ENCODE measurements at places on chromosomes 1 and 21. TPM values are rescaled to one million over a fixed set of nuclear protein-coding genes. Genes with fewer than 3 reads are reported as not detected.
A peak's percentile ranks its signal among the peaks of the same experiment; 100 is the strongest.

Gene UTP25
- total RNA-seq, result 4.6 TPM

Gene TNFSF4
- 0.34 TPM for total RNA-seq

Gene C21orf91
- 14.3 TPM for total RNA-seq

Gene CELA3B
- not detected for total RNA-seq

Gene SEC16B
- total RNA-seq, result 0.93 TPM

- no peak overlapping the region for H3K27ac ChIP-seq
- peaks cover 4% of the 10 kb centered on the region for H3K4me1 ChIP-seq
- no peaks in the 10 kb centered on the region for H3K27me3 ChIP-seq
- DNase-seq, result no peak
- peak overlapping the region; percentile 0 for H3K4me3 ChIP-seq
- no peaks in the 10 kb centered on the region for H3K36me3 ChIP-seq
Observed at GRCh38 chr1:151106894-151107293, 36.3 kb downstream of the GABPB2 start.

DNA sequence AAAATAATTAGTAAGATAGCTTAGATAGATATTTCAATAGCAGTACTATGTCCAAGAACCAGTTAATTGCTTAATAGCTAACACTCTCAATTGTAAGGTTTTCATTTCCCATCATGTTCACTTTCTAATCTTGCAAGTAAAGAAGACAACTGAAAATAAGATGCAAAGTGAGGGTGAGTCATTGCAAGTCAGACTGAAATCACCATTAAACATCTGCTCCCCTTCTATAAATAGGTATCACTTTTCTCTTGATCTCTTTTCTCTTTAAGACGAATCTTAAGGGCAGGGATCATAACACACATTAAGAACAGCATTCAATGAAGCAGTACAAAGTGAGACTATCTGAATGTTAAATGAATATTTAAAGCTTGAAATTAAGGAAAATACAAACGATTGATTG, 40.4 kb downstream of the UBR4 start:
- H3K4me3 ChIP-seq, result no peak overlapping the region
- no peaks in the 10 kb centered on the region for H3K36me3 ChIP-seq
- DNase-seq, result no peak
- no peaks in the 10 kb centered on the region for H3K4me1 ChIP-seq
- H3K27ac ChIP-seq, result peak overlapping the region; percentile 89
- no peaks in the 10 kb centered on the region for H3K27me3 ChIP-seq

GRCh38 chr1:96338622-96339021, 383.0 kb upstream of the PTBP2 start:
- no peaks in the 10 kb centered on the region for H3K36me3 ChIP-seq
- no peak overlapping the region for H3K27ac ChIP-seq
- H3K4me3 ChIP-seq, result no peak overlapping the region
- DNase-seq, result no peak
- H3K4me1 ChIP-seq, result peaks cover 26% of the 10 kb centered on the region
- no peaks in the 10 kb centered on the region for H3K27me3 ChIP-seq

DNA sequence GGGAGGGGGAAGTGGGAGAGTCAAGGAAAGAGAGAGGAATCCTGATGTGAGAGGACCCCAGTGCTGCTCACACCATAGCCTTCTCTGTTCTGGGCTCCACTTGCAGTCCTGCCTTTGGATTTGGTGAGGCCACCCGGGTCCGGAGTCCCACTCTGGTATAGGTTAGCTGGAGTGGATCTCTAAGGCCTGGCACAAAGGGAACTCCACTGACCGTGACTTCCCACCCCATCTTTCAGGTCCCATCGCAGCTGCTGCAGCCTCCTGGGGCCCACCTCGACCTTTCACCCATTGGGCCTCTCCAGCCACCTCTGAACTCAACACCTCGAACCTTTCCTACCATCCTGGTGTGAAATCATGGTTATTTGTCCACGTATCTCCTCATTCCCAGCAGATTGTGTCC, 324.4 kb downstream of the MATN1 start:
- no peaks in the 10 kb centered on the region for H3K36me3 ChIP-seq
- peak; percentile 5 for DNase-seq
- H3K27ac ChIP-seq, result no peak overlapping the region
- H3K4me3 ChIP-seq, result no peak overlapping the region
- H3K27me3 ChIP-seq, result peaks cover 3% of the 10 kb centered on the region
- no peaks in the 10 kb centered on the region for H3K4me1 ChIP-seq

- peak overlapping the region; percentile 28 for H3K4me3 ChIP-seq
- peaks cover 60% of the 10 kb centered on the region for H3K4me1 ChIP-seq
- no peak overlapping the region for H3K27ac ChIP-seq
- H3K27me3 ChIP-seq, result peaks cover 2% of the 10 kb centered on the region
Observed at GRCh38 chr1:204283711-204284651, 70.2 kb upstream of the GOLT1A start.

DNA sequence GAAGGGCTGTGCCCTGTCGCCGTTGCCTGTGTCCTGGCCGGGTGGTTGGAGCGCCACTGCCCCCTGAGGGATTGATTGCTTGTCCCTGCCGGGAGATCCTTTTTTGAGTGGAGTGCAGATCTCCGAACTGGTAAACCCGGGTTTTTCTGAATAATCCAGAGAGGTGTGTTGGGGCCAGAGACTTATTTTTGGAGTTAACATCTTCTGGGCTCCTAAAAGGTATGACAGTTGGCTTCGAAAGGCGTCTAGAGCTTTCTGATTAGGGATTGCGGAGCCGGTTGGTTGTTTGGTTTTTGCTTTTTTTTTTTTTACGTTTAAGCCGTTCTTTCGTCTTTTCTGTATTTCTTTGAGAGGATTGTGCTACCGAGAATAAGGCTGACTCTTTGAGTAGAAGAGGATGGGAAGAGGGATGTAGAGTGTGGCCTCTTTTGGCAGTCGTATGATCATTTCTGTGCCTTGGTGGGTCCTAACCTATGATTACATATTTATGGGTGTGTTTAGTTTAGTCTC, 756 bp downstream of the RLF start:
- no peaks in the 10 kb centered on the region for H3K36me3 ChIP-seq
- H3K4me1 ChIP-seq, result peaks cover 4% of the 10 kb centered on the region
- no peak overlapping the region for H3K27ac ChIP-seq
- H3K27me3 ChIP-seq, result no peaks in the 10 kb centered on the region
- no peak for DNase-seq
- no peak overlapping the region for H3K4me3 ChIP-seq

GRCh38 chr1:161209790-161210409, 5.2 kb upstream of the FCER1G start:
- no peak overlapping the region for H3K4me3 ChIP-seq
- peaks cover 3% of the 10 kb centered on the region for H3K27me3 ChIP-seq
- peak overlapping the region; percentile 30 for H3K27ac ChIP-seq
- DNase-seq, result peak; percentile 82
- H3K4me1 ChIP-seq, result no peaks in the 10 kb centered on the region

- DNase-seq, result no peak
- H3K27me3 ChIP-seq, result peaks cover 3% of the 10 kb centered on the region
- H3K27ac ChIP-seq, result no peak overlapping the region
- no peak overlapping the region for H3K4me3 ChIP-seq
- no peaks in the 10 kb centered on the region for H3K4me1 ChIP-seq
Observed at GRCh38 chr1:40307186-40307585, 9.9 kb downstream of the COL9A2 start.

GRCh38 chr1:70504821-70505193, 93.7 kb downstream of the CTH start:
- H3K36me3 ChIP-seq, result no peaks in the 10 kb centered on the region
- no peak for DNase-seq
- no peaks in the 10 kb centered on the region for H3K27me3 ChIP-seq
- H3K27ac ChIP-seq, result no peak overlapping the region

- H3K36me3 ChIP-seq, result peaks cover 7% of the 10 kb centered on the region
- no peak overlapping the region for H3K4me3 ChIP-seq
Observed at GRCh38 chr1:4362314-4363044, 291.9 kb upstream of the AJAP1 start.

GRCh38 chr1:41936107-41936506, 17.4 kb upstream of the HIVEP3 start:
- H3K27me3 ChIP-seq, result no peaks in the 10 kb centered on the region
- DNase-seq, result no peak
- H3K27ac ChIP-seq, result no peak overlapping the region
- H3K36me3 ChIP-seq, result no peaks in the 10 kb centered on the region
- H3K4me1 ChIP-seq, result no peaks in the 10 kb centered on the region
- no peak overlapping the region for H3K4me3 ChIP-seq

DNA sequence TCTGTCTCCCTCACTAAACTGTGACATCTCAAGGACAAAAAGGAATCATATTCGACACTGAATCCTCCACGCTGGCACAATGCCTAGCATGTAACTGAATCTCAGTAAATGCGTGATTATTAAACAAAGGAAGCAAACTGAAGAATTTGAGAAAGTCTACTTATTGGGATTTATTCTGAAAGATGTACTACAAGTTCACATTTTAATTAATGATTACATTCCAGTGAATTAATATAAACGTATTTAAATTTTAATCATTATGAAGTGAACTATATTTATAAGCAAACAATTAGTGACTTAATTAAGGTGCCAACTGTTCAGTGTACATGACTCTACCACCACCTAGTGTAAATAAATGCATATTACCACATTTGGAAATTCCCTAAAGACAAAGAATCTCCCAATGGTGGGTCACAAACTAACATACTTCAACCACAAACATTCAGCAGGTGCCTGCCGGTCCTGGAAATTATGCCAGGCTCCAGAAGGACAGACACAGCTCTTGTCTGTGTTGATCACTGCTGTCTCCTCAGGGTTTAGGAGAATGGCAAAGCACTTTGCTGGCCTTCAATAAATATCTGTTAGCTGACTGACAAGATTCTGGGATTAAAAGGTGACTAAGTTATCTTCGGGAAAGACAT, 56.3 kb downstream of the SMYD3 start:
- no peak for DNase-seq
- H3K4me1 ChIP-seq, result peaks cover 20% of the 10 kb centered on the region
- no peak overlapping the region for H3K4me3 ChIP-seq
- H3K27me3 ChIP-seq, result no peaks in the 10 kb centered on the region
- H3K36me3 ChIP-seq, result peaks cover 3% of the 10 kb centered on the region

DNA sequence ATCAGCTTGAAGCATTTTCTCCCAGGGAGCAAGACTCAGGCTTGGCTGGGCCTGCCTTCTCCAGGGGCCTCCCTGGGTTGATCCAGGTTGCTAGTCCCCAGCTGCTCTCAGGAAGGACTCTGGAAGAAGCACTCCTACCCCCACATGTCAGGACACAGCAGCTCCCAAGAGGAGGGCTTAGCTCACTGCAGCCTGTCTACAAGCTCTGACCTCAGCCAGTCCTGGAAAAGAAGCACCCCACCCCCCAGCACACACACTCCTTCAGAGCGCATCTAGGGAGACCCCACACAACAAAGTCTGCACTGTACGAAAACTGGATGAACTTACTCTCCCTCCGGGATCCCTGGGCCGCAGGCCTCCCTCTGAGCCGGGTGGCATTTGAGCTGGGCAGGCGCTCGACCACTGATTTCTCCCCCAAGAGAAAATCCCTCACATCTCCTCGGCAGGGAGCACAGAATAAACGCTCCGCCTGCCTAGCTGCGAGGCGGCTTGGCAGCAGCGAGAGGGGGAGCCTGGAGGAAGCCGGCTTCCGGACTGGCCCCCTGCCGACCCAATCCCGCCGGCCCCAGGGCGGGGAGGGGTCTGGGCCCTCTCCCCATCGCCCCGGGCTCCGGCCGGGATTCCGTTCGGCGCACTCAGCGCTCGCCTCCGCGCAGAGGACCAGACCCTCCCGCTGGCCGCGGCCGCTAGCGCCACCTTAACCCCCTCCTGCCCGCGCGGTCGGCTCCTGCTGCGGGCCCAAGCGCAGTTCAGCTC, at the start of gene KCNA2:
TSS of gene KCNA2 (minus strand) at position 458 of the 756 bp plus-strand sequence. CDS start 1,576 bp downstream, outside the sequence.
- peaks cover 9% of the 10 kb centered on the region for H3K36me3 ChIP-seq
- peak; percentile 82 for DNase-seq
- peak within 1 kb of the TSS; percentile 90 for H3K4me3 ChIP-seq
- H3K4me1 ChIP-seq, result peaks cover 20% of the 10 kb centered on the region
- H3K27ac ChIP-seq, result peak within 1 kb of the TSS; percentile 83

DNA sequence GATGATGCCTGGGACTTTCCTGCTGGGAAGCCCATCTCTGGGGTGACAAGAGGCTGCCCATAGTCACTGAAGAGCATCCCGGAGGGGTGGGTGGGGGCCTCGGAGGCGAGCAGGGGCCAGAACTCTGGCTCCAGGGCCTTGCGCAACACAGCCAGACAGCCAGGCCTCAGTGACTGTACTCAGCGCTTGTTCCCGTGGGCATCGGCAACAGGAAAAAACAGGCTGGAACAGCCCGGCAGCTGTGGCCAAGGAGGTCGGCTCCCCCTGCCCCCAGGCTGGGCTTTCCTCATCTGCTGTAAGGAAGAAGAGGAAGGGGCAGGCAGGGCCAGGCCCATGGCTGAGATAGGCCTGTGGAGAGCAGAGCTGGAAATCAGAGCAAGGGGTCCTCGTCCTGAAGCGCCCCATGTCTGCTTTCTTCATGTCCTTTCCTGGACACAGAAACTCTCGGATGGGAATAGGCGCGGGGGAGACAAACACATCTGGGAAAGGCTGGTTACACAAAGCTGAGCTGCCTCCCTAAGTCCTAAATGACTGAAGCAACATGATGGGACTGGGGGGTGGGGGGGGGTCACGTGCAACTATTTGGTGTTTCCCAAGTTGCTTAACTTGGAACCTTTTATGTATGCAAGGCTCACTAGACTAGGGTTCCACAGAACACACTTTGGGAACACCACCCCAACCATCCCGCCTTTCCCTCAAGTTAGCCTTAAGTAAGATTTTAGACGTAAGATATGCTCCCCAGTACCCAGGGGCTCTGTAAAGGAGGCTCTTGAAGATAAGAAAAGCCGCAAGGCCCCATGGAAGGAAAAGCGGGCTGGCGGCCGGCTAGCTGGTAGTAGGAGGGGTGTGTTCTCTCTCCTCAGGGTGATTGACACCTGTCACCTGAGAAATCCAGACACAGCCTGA, 30.7 kb downstream of the HSPG2 start:
- H3K36me3 ChIP-seq, result no peaks in the 10 kb centered on the region
- H3K4me1 ChIP-seq, result peaks cover 9% of the 10 kb centered on the region
- peak; percentile 68 for DNase-seq

DNA sequence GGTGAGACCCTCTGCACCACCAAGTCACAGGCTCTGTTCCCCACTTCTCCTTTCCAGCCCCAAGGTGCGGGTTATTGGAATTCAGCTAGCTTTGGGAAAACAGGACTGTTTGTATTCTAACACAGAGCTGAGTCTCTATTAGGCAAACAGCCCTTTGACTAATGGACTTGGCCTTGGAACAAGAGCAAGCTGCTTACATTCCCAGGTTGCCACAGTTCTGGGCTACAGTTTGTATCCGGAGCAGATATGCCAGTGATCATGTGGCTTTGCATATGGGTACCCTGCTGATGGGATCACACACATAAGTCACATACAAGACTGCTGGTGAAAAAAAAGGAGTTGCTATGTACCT, 110.5 kb upstream of the COA6 start:
- no peak overlapping the region for H3K27ac ChIP-seq
- H3K36me3 ChIP-seq, result no peaks in the 10 kb centered on the region
- no peaks in the 10 kb centered on the region for H3K27me3 ChIP-seq

GRCh38 chr21:41444703-41445464, 18.8 kb downstream of the MX1 start:
- H3K4me1 ChIP-seq, result no peaks in the 10 kb centered on the region
- H3K27me3 ChIP-seq, result peaks cover 2% of the 10 kb centered on the region
- H3K27ac ChIP-seq, result no peak overlapping the region
- no peak overlapping the region for H3K4me3 ChIP-seq

DNA sequence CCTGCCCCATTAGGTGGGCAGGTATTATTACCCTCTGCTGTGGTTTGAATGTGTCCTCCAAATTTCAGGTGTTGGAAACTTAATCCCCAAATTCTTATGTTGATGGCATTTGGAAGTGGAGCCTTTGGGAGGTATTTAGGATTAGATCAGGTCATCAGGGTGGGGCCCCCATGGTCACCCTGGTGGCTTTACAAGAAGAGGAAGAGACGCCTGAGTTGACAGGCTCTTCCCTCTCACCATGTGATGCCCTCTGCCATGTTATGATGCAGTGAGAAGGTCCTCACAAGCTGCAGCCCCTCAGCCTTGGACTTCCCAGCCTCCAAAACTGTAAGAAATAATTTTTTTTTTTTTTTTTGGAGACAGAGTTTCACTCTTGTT, 8.8 kb upstream of the THEMIS2 start:
- no peak overlapping the region for H3K27ac ChIP-seq
- H3K27me3 ChIP-seq, result peaks cover 7% of the 10 kb centered on the region
- no peaks in the 10 kb centered on the region for H3K36me3 ChIP-seq
- no peak overlapping the region for H3K4me3 ChIP-seq
- peaks cover 4% of the 10 kb centered on the region for H3K4me1 ChIP-seq
